ENCODE measurements at places on chromosomes 2 and 18.

DNA sequence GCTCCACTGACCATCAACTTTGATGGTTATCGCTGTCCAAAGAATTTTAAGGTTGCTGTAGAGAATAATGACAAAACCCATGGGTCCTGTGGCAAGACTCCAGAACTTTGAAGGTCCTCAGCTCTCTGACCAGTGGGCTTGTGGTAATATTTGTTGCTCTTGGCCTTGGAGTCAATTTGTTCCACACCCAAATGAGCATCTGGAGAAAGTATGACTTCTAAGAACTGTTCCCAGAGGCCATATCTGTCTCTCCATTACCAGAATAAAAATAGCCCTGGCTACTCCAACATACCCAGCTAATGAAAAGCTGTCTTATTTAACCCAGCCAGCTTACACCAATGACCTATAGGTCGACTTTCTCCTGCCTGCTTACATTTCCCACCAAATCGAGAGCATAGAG, 466.4 kb downstream of the MEIS1 start:
- DNase-seq: no peak

DNA sequence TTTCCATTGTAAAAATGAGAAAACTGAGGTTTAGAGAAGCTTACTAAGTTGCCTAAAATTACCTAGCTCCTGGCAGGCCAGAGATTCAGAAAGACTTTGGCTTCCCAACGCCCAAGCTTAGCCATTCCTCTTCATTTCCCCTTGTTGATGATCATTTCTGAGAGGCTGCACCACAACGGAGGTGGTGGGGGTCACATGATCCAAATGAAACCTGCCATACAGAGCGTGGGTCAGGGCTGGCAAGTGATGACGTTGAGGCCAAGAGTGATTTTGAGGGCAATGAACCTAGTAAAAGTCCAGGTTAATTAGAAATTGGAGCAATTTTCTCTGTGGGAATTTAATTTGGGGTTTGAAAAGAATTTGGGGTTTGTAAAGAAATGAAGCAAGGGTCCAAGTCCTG, 109.9 kb downstream of the TMEM182 start:
- no peak for DNase-seq

DNA sequence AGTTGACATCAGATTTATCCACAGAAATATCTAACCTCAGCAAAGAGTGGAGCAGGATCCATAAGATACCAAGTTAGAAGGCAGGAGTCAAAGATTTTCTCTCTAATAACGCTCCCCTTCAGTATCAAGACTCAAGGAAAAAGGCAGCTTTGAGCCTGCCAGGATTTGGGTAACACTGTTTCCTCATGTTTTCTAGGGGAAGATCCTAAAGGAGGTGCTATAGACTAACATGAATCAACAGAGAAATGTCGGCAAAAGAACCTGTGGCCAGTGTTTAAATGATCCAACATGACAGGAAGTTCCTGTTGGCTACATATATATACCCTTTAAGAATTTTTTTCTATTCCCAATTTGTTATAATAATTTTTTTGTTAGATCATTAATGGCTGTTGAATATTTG, 402.3 kb downstream of the TGIF1 start:
- DNase-seq: no peak

GRCh38 chr2:20232837-20233207, 7.9 kb upstream of the SDC1 start:
- DNase-seq: no peak

- DNase-seq: no peak
Observed at GRCh38 chr2:121099329-121100290, 185.4 kb downstream of the TFCP2L1 start.

- no peak for DNase-seq
Observed at GRCh38 chr2:174106736-174107135, 141.6 kb upstream of the SP3 start.

DNA sequence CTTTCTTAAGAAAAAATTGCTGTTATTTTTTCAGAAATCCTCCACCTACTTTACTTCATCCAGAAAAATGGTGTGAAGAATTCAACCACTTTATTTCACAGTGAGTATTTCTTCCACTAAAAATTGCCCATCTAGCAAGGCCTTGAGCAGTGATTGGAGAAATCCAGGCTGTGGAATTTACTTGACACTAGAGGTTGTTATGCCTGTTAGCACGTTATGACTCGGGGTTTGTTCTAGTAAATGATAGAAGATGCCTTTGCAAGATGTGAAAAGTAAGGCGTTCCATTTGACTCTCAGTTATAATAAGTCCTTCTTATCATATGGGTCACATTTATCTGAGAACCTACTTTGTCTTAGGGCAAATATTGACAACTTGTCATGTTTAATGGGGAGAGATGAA, 157.4 kb downstream of the MYO3B start:
- no peak for DNase-seq

DNA sequence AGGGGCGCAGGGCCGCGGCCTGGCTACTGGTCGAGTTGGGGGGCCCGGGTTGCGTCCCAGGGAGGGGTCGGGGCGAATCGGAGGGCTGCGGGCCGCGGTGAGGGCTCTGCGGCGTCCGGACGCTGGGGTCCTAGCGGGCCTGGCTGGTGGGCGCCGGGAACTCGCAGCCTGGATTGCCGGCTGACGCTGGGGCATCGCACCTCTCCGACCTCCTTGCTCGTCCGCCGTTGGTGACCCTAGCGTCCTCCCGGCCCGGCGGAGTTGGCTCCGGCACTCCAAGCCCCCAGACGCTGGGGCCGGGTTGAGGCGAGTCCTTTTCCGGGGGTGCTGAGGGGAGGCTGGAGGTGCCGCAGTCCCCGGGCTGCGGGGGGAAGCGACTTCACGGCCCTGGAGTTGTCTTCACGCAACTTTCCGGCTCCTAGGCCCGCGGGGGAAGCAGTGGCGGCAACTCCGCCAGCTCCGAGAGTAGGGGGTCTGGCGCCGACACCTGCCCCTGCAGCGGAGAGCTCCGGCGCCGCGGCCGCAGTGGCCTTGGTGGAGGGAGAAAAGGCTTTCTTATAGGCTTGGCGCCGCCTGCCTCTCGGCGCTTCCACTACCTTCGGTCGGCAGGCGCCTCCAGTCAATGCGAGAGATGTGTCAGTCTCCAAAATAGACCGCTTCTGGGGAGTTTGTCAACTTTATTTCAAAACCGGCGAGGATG, 70.3 kb downstream of the HAUS1 start:
- peak; percentile 20 for DNase-seq

DNA sequence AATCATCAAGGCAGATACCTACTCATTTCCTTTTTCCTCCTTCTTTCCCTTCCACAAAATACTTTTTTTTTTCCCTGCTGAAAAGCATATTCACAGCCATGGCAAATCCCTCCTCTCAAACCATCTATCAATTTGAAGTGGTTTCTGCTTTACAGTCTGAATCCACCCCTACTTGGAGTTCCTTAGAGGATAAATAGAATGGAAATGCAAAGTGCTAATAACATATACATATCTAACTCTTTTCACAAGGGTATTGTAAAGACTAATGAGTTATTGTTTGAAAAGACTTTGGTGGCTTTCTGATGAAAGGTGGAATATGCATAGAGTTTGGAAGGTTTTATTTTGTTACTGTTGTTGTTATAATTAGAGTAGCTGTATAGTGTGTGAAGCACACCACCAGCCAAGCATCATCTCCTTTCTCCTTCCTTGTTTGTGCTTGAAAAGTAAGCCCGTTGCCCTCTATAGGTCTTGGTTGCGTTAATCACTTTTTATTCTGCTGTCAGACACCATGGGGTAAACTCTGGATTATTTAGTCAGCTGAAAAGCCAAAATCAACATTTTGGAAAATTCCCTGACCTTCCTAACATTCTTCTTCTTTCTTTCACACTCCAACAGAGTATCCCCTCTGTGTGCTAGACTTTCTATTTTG, 2126.9 kb upstream of the CELF4 start:
- no peak for DNase-seq

- DNase-seq: no peak
Observed at GRCh38 chr2:16767789-16768476, 102.3 kb upstream of the CYRIA start.

DNA sequence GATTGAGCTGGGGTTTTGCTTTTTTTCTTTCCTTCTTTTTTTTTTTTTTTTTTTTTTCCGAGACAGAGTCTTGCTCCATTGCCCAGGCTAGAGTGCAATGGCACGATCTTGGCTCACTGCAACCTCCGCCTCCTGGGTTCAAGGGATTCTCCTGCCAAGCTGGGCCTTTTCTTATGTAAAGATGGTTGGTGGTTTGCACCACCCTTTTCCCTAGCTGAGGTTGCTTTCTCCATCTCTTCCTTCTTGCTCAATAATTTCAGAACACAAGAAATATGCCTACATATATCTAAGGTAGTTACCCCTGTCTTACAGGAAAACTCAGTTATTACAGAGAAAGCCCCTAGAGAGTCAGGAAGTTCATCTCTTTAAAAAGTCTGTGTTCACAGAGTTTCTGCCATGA, 7.0 kb downstream of the TTC39C start:
- DNase-seq: no peak

GRCh38 chr2:109206569-109207146, 77.7 kb downstream of the SH3RF3 start:
- no peak for DNase-seq

- no peak for DNase-seq
Observed at GRCh38 chr2:17792515-17792914, 23.7 kb upstream of the MSGN1 start.

DNA sequence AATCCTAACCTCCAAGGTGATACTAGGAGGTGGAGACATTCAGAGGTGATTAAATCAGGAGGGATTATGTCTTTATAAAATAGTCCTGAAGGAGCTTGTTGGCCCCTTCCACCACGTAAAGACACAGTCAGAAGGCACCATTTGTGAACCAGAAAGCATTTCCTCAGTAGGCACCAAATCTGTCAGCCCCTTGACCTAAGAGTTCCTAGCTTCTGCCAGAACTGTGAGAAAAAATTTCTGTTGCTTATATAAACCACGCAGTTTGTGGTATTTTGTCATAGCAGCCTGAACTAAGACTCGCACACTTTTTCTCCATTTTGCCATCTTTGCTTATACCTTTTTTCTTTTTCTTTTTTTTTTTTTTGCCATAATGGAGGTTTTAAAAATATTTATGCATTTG, 18.6 kb upstream of the NARS1 start:
- DNase-seq: no peak

DNA sequence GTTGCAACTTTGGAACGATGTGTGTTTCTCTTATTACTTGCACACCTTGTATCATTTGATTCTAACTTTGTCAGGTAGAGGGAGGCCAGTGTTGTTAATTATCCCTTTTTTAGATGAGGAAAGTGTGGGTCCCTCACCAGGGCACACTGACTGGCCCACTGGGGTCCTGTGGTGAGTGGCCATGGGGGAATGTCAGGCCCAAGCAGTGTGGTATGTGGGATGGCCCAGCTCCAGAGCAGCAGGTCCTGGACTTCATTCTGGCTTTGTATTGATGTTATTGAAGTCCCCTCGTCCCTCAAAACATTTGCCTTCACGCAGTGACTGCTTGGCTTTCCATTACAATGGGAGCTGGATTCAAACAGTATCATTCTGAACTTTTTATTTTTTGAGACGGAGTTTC, 11.7 kb downstream of the NCK2 start:
- DNase-seq: no peak

GRCh38 chr2:215407590-215408264, 28.1 kb downstream of the FN1 start:
- no peak for DNase-seq

- DNase-seq: no peak
Observed at GRCh38 chr2:175843625-175844024, 158.4 kb downstream of the LNPK start.

DNA sequence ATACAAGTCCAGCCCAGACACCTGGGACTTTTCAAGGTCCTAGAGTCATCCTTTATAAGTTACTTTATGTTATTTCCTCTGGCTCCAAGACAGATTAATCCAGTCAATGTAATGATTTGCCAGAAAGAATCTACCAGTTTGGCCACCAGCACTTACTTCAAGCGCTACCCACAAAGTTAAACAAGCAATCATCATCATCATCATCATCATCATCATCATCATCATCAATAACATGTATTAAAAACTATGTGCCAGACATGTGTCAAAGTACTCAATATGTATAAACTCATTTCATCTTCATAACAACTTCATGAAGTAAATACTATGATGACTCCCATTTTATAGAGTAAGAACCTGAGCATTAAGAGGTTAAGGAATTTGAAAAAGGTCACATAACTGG, 64.3 kb downstream of the LRP2 start:
- DNase-seq: no peak

GRCh38 chr2:1823187-1824169, 79.2 kb upstream of the PXDN start:
- no peak for DNase-seq

DNA sequence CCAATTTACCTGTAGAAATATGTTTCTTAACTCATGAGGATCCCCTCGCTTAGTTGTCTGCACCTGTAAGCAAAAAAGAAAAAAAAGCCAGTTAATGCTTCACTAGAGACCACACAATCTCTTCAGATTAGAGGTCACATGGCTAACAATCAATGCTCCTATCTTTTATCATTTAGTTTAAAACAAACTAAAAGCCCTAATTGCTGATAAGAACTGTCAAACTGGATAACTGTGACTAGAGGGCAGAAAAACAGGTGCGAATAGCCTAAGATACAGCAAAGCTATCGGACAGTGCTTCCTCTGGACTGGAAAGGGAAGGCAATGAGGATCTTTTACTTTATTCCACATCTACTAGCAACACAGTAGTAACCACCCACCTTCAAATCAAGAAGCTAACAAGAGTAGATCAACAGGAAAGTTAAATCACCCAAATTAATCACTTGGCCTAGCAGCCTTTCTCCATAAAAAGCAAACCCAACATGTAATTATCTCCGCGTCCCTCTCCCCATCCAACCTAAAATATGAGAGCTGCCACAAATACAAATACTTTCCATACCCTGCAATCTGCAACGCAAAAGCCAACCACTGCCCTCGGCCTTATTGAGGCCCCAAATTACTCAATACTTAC, 734 bp downstream of the SLC25A12 start:
- DNase-seq: no peak

DNA sequence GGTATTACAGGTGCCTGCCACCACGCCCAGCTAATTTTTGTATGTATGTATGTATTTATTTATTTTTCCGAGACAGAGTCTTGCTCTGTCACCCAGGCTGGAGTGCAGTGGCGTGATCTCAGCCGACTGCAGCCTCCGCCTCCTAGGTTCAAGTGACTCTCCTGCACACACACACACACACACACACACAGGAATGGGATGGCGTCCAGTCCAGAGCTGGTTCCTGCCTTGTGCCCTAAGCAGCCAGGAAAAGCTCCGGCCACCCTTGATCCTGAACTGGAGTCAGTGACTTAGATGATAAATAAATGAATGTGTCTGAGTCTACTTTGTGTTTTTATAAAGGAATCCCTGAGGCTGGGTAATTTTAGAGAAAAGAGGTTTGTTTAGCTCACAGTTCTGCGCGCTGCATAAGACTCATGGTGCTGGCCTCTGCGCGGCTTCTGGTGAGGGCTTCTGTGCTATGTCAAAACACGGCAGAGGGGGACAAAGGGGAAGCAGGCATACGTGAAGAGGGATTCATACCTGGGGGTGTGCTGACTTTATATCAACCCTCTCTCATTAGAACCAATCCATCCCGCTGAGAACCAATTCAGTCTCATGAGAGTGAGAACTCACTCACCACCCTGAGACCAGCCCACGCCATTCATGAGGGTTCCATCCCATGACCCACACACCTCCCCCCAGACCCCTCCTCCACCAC, 59.7 kb upstream of the PHLPP1 start:
- DNase-seq: no peak

GRCh38 chr2:149057401-149057800, 18.9 kb downstream of the LYPD6B start:
- no peak for DNase-seq

- no peak for DNase-seq
Observed at GRCh38 chr2:34601561-34601960, 1002.5 kb upstream of the FAM98A start.

- no peak for DNase-seq
Observed at GRCh38 chr2:236642125-236642524, 72.5 kb downstream of the ACKR3 start.

- no peak for DNase-seq
Observed at GRCh38 chr18:5892823-5893431, 2.4 kb downstream of the TMEM200C start.

Measured in activated CD4-positive, alpha-beta T cell treated with anti-CD3 and anti-CD28 coated beads for 24 hours (primary cell).